D341Med (cell line): ENCODE measurements at places on chromosomes 4 and X.

GRCh38 chrX:9598344-9598743, 133.5 kb downstream of the TBL1X start:
- no peak for DNase-seq

- no peak for DNase-seq
Measured at GRCh38 chr4:129403848-129404247, 307.9 kb downstream of the C4orf33 start.

DNA sequence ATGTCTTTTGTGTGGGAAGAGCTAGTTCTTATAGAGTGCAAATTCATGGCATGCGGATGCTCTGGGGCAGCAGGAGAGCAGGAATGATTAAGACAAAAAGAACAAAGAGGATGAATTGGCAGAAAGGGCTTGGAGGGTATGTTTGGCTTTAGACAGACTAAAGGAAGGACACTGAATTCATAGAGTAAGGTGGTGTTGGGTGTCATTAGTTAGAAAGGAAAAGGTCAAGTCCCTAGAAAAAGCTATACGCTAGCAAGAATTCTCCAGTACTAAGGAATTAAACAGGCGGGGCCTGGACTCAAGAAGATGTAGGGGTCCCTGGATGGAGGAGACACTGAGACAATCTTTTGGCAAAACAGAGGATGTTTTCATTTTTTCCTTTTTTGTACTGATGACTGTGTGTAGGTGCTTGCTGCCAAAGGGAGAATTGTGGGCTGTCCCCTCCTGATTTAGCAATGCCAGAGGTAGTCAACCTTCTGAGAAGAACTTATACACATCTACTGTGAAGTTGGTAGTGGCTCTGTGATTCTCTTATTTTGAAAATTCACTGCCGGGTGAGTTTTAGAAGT, 391.0 kb downstream of the SPRY1 start:
- DNase-seq: no peak

GRCh38 chr4:6473264-6474052, 1.0 kb upstream of the PPP2R2C start:
- peak; percentile 36 for DNase-seq

- no peak for DNase-seq
Measured at GRCh38 chr4:87005690-87006425, 71.0 kb downstream of the AFF1 start.

- DNase-seq: peak; percentile 88
Measured at GRCh38 chrX:100409610-100410590, at the start of gene PCDH19. Gene PCDH19, minus strand, starts transcription at chrX:100410273. Its CDS starts 1,676 bp downstream, at chrX:100408597.

DNA sequence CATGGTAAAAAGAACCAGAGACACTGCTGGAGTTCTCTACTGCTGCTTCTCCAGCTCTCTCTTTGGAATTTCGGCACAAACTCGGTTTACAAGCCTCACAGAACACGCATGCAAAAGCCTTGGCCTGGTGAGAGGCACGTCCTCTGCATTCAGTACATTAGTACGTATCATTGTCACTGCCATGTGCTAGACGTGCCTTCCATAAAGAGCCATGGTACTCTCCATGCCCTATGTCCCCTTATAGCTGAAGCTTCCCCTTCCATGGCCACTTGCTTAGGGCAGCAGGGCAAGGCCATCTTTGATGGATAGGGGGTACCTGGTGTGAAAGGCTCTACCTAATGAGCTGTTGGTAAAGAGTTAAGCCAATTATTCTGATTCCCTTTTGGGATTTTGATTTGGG, 35.0 kb downstream of the DIPK2B start:
- DNase-seq: no peak

- no peak for DNase-seq
Measured at GRCh38 chrX:2928191-2928582, 952 bp downstream of the ARSD start.

- no peak for DNase-seq
Measured at GRCh38 chrX:68411729-68412128, 21.6 kb downstream of the OPHN1 start.

GRCh38 chr4:85302756-85303155, 172.2 kb upstream of the ARHGAP24 start:
- DNase-seq: no peak

DNA sequence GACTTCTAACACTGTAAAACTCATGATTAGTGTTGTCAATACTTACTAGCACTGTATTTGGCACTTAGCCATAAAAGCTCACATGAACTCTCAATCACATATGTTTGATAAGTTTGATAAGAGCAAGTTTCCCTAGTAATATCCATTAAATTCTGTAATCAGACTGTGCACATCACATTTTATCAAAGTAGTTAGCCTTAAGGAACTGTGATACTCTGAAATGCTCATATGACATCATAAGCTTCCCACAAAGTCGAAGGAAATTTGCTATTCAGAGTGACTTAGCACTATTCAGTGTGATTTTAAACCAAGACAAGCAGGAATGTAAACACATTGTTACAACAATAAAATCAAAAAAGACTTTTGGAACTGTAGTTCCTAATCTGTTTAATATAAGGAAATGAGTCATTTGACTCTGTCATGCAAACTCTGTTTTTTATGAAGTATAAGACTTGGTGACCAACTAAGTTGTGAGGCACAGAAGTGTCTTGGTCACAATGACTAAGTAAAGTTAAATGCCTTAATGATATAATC, 6.7 kb downstream of the SLC7A11 start:
- no peak for DNase-seq

DNA sequence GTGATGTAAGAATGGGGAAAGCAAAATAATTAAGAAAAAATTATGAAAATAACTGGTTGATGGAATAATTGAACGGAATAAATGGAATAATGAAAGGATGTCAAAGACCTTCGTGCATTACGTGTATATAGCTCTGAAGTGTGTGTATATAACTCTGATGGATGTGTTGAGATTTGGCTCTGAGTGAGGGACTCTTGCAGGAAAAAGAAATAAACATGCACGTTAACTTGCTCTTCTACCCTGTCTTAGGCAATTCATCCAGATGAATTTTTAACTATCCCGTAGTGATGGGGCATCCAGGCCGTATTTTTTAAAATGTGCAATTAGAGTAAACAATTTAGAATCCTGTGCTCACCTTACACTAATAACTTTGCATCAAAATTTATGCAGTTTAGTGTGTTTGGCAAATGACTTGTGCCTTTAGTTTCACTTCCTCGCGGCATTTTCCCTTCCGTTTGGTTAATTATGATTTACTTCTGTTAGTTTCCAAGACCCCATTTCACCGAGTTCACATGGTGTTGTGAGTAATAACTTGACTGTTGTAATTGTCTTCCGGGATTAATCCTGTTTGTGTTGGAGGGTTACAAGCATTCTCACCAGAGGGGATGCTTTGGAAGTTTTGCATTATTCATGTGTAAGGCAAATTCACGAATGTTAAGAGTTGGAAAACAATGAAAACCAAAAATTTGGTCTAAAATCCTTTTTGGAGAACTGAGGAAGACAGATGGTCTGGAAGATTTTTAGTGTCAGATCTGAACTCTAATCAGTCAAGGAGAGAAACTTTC, 256.5 kb upstream of the FAT1 start:
- no peak for DNase-seq

GRCh38 chr4:3491681-3492405, 28.7 kb downstream of the DOK7 start:
- no peak for DNase-seq

DNA sequence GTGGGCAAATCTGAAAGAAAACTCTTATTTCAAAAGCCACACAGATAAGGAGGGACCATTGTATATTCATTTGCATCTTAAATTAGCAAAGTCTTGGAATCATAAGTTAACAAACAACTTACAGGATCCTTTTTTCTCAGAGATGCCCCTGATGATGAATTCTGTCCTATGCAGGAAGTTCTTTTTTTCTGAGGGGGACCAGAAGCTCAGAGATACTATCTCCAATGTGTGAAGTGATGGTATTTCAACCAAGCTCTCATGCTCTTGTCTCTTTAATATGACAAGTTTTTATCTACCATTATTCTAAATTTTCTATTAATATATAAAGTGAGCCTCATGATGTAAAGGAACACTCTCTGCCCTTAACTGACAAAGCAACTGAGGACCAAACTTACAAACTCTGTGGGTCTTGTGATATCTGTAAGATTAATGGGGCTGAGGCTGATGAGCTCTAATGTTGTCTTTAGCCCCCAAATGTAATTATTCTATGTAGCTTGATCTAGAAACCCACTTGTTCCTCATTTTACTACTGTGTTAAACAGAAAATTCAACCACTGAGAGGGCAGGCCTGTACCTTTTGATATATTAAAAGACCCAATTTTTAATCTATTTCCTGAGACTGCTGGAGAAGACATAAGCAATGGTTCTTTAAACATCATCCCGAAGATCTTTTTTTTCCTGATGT, 27.0 kb downstream of the TEC start:
- DNase-seq: no peak

- no peak for DNase-seq
Measured at GRCh38 chr4:125497861-125498260, 183.1 kb downstream of the FAT4 start.

DNA sequence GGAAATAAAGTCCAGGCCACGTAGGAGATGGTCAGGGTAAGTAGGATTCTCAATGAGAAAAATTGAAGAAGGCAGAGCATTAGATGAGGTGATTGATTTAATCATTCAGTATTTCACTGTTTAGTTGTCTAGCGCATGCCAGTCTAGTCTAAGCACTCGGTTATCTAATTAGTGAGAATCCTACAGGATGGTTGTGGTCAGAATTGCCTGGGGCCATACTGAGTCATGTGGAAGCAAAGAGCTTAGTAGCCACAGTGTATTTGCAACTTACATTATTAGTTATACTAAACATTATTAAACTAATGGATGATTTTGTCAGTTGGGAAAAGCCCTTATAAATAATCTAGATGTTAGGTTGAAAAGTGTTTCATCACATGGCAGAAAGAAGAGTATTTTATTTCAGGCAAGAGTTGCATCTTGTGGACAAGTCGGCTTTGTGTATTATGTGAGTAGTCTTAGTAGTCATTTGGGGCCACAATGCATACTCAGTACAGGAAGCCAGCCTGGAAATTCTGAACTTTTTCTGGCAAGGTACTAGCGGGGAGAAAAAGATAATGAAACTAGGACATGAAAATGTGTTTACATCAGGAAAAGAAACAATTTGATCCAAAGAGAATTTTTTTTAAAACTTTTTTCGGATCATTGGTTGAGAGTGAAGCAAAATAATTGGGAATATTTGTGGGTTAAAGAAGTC, 31.9 kb downstream of the CPEB2 start:
- DNase-seq: no peak
